ENCODE measurements at places on chromosomes 4 and X.

DNA sequence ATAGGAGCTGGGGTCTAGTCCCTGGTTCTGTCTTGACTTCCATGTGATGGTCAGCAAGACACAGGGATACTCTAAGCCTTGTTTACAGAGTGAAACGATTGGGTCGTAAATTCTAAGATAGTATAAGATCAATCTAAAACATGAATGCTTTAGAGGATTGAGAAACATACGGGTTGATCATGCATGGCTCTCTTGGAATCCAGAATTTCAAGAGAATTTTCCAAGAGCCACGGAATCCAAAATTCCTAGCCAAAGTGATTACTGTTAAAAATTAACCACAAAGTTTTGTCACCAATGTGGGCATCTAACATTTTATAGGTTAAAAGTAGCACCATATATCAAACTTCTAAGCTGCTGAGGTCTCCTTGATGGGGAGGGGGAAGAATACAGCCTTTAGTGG lies 16.5 kb downstream of the HS3ST1 start:
- no peak for DNase-seq

DNA sequence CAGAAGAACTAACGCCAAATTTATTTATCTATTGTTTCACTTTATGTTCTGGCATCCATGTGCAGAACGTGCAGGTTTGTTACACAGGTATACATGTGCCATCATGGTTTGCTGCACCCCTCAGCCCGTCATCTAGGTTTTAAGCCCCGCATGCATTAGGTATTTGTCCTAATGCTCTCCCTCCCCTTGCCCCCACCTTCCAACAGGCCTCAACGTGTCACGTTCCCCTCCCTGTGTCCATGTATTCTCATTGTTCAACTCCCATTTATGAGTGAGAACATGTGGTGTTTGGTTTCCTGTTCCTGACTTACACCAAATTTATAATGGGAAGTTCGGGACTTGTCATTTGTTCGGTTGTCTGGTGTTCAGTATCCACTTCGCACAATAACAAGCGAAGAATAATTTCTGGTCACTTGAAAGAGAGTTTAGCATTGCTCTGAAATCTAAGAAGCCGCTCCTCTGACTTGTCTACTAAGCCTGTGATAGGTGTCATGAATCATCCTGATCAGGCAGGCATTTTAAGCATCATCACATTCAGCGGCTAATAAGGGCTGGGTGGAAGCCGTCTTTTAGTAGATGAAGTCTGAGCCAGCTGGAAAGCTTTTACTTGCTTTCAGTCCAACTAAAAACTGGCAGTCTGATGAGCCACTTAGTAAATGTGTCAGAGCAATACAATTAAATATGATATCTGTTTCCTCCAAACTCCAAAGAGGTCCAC lies 1065.7 kb upstream of the PABPC4L start:
- DNase-seq = no peak

DNA sequence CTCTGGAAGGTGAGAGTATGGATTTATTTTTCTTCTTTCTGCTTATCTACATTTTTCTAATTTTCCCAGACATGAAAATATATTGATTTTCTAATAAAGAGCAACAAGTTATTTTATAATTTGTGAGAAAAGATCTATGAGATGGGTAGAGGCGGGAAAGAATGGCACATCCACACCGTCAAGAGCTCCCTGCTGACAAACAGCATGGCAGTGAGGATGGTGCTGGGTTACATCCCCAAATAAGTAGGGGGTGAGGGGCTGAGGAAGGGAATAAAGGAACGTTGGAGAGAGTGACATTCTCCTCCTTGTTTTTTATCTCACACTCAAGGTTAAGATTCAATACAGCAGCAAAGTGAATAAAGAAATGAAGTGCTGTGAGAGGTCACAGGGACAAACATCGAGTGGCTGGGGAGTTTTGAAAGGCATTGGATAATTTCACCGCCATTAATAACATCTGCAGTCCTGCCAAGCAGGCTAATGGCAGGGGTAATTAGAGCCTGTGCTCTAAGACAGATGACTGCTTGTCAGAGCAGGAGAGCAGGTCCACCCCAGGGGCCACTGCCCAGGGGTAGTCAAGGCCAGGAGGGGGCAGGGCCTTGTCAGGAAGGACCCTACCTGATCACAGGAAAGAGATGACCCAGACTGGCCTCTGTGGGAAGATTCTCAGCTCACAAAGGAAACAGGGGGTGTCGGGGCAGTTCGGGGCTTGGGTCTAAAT lies 323.8 kb downstream of the FBXW7 start:
- DNase-seq = no peak

DNA sequence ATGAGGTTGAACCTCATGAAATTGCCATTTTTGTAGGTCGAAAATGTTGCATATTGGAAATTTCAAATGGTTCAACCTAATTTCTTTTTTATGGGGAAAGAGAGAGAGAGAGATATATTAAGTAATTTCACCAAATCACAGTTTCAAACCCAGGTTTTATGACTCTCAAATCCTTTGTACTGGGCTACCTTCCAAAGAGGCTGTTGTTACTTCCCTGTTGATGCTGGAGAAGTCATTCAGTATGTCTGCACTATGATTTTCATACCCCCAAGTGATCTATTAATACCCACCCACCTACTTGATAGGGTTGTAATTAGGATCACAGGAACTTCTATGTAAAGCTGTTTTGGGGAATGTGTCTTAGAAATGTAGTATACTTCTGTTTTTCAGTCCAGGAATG lies 109.9 kb downstream of the ZNF330 start:
- DNase-seq = no peak

DNA sequence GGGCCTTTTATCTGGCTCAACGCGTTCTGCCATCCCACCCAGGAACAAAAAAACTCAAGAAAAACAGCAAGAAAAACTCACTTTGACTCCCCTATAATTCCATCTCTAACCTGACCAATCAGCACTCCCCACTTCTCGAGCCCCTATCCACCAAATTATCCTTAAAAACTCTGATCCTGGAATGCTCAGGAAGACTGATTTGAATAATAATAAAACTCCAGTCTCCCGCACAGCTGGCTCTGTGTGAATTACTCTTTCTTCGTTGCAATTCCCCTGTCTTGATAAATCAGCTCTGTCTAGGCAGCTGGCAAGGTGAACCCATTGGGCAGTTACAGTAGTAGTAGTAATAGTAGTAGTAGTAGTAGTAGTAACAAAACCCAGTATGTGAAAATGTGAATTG lies 165.7 kb upstream of the CASK start:
- DNase-seq = no peak

- no peak for DNase-seq
These were observed 2320.1 kb downstream of the ARAP2 start for GRCh38 chr4:33924239-33924638.

DNA sequence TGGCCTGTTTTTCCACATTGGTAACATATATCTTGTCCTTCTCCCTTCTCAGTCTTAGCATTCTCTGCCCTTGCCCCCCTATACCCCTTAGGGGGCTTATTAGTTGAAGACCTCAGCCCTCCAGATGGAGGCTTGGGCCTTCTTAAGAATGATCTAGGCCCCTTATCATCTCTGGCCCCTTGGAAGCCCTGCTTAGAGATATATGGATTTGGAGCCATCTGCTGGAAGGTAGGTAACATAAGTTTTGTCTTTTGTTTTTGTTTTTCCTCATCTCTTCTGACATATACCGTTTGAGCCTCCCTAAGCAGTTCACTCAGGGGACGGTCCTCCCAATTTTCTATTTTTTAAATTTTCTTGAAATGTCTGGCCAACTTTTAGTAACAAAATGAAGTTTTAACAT lies 48.3 kb upstream of the NAP1L2 start:
- DNase-seq = no peak

DNA sequence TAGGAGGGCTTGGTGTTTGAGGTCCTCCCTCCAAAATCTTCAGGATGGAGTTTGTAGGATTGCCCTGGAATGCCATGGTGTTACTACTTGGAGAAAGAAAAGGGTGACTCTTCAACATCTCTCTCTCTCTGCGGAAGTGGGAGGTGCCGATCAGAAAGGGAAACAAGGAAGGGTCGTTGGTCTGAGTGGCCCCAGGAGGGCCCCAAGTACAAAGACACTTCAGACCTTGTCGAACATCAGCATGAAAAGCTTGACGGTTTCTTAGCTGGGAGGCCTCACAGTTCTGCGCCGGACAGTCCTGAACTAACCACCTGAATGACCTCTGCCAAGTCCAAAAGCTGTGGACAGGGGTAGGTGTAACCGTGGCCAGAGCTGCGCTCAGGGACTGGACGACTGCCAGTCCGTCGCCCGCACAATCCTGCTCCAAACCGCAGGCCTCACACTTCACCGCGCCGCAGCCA lies 646 bp upstream of the GSX2 start:
- DNase-seq = no peak

DNA sequence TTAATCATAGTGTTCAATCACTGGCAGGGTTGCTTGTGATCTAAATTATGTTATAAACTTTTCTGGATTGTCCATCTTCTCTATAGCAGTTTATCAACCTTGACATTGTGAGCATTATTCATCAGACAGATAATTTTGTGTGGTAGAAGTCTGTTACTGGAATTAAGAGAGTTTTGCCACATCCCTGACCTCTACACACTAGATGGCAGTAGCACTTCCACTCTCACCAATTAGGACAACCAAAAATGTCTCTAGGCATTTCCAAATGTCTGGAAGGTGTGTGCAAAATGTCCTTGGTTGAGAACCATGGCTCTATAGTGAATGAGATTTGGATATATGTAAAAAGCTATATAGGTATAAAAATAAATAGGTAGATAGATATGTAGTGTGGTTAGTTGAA lies 324.1 kb upstream of the FAM47C start:
- no peak for DNase-seq

GRCh38 chr4:28225050-28225449 lies 1364.4 kb downstream of the STIM2 start:
- no peak for DNase-seq

DNA sequence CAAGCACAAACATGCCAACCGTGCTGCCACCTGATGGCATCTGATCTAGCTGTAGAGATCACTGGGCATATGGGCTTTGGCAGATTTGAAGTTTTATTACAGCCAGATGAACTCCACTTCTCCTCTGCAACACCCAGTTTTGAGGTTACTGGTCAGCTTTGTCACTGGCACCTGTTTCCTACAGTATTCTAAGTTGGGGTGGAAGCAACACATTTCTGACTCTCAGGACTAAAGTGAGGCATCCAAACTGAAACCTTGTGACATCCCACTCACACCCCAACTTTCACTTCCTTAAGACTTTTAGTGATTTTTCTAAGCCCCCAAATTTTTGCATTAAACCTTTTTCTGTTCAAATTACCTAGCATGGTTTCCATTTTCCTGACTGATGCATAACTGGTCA lies 115.1 kb upstream of the PCDH18 start:
- no peak for DNase-seq

DNA sequence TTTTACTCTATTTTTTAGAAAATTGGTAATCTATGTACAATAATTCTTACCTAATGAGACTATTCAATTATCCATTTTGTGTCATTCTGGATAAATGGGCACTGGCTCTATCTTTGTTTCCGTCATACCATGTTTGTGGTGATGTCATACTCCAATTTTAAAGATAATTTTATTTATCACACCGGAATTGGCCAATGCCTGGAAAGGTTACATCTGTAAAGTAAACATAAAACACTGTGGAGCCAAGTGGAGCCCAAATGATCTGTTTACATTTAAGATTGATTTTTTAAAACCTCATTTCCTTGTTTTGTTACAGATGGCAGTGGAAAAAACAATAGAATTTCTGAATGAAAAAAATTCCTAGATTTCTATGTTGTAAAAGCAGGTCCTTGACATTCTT lies 120.2 kb upstream of the GPRIN3 start:
- no peak for DNase-seq

DNA sequence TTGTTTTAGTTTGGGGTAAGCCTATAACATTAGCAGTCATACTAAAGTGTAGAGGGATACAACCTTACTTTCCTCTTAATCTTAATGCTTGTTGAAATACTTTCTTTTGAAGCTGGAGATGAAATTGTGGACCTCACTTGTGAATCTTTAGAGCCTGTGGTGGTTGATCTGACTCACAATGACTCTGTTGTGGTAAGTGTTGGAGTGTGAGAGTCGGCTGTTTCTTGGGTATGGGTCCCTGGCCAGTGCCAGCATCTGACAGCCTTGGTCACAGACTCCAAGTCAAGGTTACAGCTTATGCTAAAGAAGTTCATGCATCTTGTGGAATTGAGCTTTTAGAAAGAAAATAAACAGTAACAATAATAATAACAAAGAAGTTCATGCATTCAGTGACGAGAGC lies 31.6 kb downstream of the RNF4 start:
- DNase-seq = no peak

- DNase-seq = no peak
These were observed 203.8 kb upstream of the HS3ST1 start for GRCh38 chr4:11632483-11632882.

DNA sequence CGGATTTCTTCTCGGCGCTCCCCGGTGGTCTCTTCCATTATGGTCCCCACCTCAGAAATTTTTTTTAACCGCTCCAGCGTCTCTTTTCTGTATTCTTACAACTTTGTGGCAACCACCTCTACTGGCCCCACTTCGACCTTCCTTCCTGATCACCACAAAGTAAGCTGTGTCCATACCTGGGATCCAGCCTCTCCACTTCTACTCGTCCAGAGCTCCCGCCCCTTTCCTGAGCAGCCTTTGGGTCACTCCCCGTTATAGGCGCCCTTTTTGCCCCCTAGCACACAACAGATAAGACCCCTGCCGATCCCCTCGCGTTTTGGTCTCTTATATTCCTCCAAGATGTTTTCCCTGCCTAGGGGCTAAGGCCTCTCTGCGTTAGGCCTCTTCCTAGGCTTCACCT lies 557 bp downstream of the PIGG start:
- DNase-seq = no peak

DNA sequence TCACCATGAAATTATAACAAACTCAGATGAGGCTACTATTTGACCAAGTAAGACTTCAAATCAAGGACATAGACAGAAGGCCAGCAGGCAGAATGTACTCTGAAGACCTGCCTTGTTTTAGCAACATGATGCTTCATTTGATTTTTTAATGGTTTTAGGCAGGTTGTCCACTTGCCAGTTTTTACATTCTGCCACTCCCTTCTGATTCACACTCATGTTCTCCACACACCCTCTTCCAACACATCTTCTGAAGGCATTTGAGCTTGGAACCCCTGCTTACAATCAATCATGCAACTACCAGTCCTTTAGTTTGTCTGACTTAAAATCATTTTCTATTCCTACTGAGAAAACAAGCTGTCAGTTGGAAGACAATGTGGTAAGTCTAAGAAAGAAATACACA lies 114.9 kb upstream of the SMIM31 start:
- no peak for DNase-seq

DNA sequence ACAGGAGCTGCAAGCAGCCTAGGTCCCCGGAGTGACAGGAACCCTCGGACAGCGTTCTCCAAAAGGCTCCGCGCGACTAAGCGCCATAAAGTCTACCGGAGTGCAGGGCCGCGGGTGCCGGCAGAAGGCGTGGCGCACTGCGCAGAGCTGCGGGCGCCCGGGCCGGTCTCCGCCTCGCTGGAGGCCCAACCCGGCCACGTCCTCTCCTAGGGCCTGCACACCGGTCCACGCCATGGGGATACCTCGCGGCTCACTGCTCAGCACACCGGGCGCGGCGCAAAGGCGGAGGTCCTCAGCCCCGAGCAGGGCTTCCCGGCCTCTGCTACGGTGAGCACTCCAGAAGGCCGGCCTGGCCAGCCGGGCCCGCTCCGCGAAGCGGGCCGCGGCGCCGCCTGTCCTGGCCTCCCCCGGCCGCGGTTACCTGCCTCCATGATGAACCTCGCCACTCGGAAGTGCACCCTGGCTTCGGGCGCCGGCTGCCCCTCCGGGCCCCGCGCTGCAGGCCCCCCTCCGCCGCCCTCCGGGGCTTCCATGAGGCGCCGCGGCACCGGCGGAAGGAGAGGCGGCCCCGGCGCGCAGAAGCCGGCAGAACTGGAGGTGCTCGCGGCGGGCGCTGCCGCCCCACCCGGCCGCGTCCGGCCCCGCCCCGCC lies at the start of gene CCNQ:
Gene CCNQ (minus strand): TSS at position 599 of the 651 bp plus-strand sequence. CDS start 66 bp downstream, at position 533.
- no peak for DNase-seq
